ENCODE measurements at places on chromosomes 2 and 18.
A peak's percentile ranks its signal among the peaks of the same experiment; 100 is the strongest.

- DNase-seq: no peak
Measured at GRCh38 chr18:41695441-41695840, 259.6 kb upstream of the PIK3C3 start.

- DNase-seq: peak; percentile 89
Measured at GRCh38 chr2:223613017-223613950, 11.1 kb upstream of the SCG2 start.

- DNase-seq: peak; percentile 23
Measured at GRCh38 chr2:106334802-106335201, 133.4 kb downstream of the RGPD3 start.

GRCh38 chr2:69298261-69298660, 88.8 kb downstream of the GFPT1 start:
- DNase-seq: no peak

- DNase-seq: peak; percentile 66
Measured at GRCh38 chr2:24421668-24422067, 61.3 kb upstream of the ITSN2 start.

DNA sequence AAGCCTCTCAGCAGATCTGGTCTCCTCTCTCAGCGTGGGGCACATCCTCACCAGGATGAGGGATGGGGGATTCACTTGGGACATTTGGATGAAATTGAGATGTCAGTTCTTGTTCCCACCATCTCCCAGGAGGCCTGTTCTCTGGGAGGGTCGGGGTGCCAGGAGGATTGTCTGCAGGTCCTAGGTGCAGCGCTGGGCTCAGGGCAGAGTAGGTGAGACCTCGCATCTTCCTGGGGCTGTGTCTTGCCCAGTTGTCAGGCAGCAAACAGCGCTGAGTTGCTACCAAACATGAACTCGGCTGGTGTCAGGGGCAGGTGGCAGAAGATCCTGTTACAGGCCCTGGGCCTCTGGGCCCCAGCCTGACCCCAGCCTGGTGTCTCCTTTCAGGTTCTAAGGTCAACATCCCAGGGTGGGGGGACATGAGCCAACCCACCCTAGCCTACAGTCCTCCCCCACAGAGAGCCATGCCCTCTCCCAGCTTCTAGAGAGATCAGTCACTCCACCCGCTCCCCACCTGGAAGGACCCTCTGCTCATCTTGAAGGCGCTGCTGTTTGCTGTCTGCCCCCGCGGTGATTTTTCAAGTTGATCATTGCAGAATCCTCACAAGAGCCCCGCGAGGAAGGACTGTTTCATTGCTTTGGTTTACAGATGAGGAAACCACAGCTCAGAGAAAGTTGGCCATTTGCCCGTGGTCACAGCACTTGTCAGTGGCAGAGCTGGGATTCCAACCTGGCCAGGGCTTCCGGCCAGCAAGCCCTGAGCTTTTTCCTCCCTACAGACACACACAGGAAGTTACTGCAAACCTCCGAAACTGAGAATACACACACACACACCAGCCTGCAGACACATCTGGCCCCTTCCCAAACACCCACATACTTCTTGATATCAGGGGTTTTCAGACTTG, 83.9 kb downstream of the STPG4 start:
- no peak for DNase-seq
